ENCODE measurements at places on chromosomes 7 and 10.

- DNase-seq = no peak
Measured at GRCh38 chr10:65365878-65366277, 1560.0 kb upstream of the LRRTM3 start.

DNA sequence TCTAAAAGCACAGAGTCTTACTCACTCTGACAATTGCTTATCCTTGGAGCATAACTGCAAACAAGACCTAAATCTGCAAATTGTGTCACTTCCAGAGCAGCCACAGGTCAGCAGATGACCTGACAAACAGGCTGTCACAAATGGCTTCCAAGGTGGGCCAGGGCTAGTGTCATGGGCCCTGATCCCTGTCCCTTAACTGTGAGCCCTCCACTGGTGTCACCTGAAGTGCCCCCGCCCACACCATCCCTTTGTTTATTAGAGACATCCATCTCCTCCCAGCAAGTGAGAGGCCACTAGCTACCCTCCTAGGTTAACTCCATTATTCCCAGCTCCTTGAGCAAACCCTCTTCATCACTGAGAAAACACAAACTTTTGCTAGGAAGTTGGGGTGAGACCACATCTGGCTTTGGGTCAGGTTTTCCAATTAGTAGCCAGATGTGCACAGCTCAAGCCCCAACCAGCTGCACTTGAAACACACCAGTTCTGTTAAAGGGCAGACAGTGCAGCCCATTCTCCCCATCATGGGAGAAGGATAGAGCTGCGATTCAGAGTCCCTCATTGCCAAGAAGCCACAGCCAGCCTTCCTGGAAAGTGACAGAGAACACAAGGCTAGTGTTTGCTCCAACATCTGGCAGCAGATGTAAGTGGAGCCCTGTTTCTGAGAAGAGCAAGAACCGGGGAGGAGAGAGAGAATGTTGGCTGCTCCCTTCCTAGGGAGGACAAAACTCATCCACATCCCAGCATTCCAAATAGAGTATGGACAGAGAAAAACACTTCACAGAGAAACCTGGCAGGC lies 75.7 kb upstream of the NANOS1 start:
- DNase-seq = no peak

- DNase-seq = no peak
Measured at GRCh38 chr7:121605317-121605680, 209.2 kb upstream of the FAM3C start.

- no peak for DNase-seq
Measured at GRCh38 chr7:105825371-105825770, 51.0 kb downstream of the ATXN7L1 start.

- no peak for DNase-seq
Measured at GRCh38 chr10:124616836-124617130, 127.4 kb downstream of the FAM53B start.

GRCh38 chr7:18293759-18294158 lies 201.8 kb upstream of the HDAC9 start:
- DNase-seq = no peak

GRCh38 chr7:112654322-112655216 lies 135.6 kb downstream of the TMEM168 start:
- DNase-seq = no peak

- DNase-seq = no peak
Measured at GRCh38 chr10:67819768-67820204, 18.2 kb downstream of the DNAJC12 start.

DNA sequence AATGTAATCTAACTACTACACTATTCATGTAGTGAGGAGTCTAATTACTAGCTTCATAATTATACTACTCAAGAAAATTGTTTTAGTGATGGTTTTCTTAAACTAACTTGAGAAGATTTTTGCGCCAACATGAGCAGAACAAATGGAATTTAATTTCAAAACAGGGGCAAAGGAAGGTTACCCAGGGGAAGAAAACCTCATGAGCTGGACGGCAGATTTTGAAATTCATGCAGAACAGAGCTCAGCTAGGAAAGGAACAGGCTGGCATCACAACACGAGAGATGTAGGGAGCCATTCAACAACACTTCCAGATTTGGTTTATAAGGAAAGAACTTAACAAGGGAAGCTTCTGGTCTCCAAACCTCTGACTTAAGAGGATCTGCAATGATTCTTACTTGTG lies 235.3 kb upstream of the PRKCQ start:
- no peak for DNase-seq

GRCh38 chr10:50593523-50594376 lies 30.0 kb downstream of the SGMS1 start:
- DNase-seq = peak; percentile 32

GRCh38 chr10:95196046-95196445 lies 2.0 kb downstream of the ACSM6 start:
- no peak for DNase-seq

GRCh38 chr7:34357068-34357467 lies 300.9 kb upstream of the NPSR1 start:
- DNase-seq = no peak

DNA sequence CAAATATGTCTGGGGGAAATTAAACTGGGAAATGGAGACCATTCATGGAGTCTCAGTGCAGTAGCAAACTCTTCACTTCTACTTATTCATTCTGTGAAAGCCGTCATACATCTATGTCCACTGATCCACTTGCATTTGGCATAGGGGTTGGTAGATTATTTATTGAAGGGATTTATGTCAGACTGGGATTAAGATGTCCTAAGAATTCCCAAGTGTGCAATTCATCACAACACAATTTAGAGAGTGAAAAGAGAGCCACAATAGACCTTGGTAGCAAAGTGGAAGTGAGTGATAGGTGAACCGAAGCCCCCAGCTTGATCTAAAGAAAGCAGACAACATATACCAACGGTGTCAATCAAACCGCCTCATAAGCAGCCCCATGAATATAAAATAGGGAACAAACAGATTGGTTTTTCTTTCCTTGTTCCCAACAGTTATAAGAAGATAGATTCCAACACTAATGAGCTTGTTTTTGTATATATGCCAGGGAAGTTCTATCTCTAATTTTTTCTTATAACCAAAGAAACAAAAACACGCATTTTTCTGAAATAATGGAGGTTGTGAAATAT lies 234.3 kb downstream of the CACNA2D1 start:
- no peak for DNase-seq

DNA sequence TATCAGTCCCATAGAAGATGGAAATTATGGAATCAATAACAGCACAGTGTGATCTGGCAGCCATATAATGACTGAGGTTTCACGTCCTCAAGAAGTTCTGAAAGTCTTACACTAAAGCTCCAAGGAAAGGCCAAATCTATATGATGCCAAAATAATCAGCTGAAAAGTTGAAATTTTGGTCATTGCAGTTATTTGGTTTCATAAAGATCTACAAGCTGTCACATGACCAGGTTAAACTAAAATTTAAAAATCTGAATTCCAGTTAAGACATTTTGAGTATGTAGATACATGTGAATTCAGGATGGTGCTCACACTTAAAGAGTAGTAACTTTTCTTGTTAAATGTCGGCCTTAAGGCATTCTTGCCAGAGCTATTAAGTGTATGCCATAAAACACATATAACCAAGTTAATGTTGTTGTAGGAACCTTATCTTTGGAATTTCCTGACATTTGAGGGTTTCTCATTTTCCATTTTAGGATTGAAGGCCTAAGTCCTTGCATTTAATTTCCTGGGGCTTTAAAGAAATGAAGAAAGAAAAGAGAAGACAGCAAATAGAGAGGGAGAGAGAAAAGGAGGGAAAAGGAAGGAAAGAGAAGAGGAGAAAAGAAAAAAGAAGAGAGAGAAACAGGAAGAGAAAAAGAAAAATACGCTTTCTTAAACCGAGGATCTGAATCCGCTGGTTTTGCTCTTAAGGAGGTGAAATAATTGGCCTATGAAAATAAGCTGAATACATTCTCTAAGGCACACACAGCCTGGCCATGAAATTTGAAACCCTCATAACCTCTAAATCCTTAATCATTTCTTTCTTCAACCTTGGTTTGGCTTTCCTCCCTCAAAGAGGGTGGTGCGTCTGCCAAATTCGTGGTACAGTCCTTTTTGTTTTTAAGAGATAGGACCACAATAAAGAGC lies 43.8 kb downstream of the DENND2A start:
- no peak for DNase-seq

DNA sequence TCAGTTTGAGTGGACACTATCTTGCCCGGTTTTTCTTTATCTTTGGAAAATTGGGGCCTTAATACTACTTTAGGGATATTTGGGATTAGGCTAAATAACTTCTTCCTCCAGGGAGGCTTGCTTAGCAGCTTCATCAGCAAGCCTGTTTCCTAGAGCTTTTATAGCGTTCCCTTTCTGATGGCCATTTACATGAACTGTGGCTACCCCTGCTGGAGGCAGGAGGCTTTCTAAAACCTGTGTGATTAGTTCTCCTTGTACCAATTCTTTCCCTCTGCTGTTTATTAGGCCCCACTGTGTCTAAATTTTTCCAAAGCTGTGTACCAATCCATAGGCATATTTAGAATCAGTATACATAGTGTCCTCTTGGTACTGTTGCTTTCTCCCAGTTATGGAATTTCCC lies 61.7 kb upstream of the CNTNAP2 start:
- no peak for DNase-seq

DNA sequence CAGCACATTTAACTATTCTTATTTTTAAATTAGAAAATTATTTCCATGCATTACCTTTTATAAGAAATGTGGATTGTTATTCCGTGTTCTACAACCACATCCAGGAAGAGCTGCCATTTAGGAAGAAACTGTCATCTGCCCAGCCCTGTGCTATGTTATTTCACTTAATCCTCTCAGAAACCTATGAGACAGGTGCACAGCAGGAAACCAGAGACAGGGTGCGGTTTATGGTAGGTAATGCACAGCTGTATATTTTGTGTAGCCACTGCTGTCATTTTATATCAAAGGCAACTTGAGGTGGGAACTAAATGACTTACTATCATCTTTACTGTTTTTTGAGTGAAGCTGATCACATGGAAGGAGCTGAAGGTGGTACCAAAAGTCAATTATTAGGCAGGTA lies 232.3 kb downstream of the MAGI2 start:
- no peak for DNase-seq

- DNase-seq = no peak
Measured at GRCh38 chr10:99779335-99779734, 3.1 kb upstream of the ABCC2 start.

- no peak for DNase-seq
Measured at GRCh38 chr10:52651293-52651692, 121.3 kb downstream of the MBL2 start.

GRCh38 chr7:44149571-44150465 lies 8.7 kb upstream of the MYL7 start:
- no peak for DNase-seq

GRCh38 chr7:39446546-39446945 lies 119.7 kb upstream of the YAE1 start:
- no peak for DNase-seq

GRCh38 chr7:40329601-40330153 lies 194.9 kb downstream of the SUGCT start:
- DNase-seq = peak; percentile 25

DNA sequence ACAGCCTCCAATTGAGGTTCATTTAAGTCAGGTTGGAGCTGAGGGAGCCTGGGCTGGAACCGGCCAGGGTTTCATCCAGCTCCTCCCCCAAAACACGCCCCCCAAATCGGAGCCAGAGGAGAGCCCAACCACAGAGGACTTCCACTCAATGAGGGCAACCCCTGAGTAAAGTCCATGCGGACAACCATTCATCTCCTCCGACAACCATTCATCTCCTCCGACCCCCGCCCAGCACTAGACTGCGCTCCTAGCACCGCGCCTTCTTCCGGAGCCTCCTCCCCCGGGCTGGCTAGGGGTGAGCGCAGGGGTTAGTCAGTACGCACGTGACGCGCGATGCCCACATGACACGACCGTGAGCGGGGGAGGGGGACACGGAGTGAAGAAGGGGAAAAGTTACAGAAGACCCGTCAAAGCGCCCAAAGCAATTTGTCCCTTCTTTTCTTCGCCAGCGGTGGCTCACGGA lies 1.4 kb downstream of the MAGI2 start:
- DNase-seq = peak; percentile 57

GRCh38 chr7:48183370-48183743 lies 12.1 kb downstream of the ABCA13 start:
- DNase-seq = no peak

DNA sequence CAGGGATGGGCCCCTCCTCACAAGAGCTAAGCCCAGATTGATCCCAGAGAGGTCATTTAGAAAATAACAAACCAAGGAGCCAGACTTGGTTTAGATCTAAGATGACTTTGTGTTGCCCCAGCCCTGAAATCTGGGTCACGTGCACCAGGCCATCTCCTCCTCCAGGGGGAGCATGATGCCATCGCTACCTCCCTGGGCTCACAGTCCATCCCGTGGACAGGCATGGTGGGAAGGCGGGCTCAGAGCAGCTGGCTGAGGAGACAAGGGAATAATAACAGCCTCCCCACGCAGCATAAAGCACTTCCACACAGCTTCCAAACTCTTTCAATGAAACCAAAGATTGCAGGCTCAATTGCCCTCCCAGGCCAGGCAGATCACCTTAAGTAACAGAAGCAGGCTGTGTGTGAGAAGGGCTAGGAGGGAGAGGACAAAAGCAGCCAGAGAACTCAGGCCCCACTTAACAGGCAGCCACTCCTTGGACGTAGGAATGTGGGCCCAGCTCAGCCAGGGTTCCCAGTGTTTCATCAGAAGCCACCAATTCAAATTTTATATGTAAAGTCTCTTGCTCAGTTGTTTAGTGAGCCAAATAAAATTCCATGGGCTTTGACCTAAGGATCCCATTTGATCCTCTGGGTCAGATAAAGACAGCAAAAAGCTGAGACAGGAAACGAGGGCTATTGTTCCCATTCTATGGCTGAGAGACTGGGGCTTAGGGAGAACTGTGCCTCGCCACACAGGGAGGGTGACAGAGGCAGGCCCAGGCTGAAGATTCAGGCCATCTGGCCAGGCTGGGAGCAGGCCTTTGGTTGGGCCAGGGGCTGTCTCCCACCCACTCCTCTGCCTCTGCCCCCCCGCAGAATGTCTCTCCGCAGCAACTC lies 100.2 kb downstream of the COL13A1 start:
- peak; percentile 50 for DNase-seq

- no peak for DNase-seq
Measured at GRCh38 chr7:128221929-128222403, 19.1 kb upstream of the LEP start.

DNA sequence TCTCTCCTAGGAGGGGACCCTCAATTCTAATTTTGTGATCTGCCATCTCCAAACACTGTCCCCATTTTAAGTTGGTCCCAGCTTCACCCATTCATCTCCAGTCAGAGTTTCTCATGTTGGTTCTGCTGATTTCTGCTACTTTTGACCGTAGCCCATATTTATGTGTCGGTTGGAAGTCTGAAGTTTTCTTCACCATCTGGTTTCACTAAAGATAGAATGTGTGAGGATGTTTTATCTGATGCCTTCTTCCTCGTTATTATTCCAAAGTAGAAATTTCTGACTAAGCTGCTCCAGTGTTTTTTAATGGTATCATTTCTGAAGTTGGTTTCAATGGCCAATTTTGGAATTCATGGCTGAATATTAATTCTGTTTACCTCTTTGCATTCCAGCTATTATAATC lies 21.3 kb upstream of the IFIT2 start:
- no peak for DNase-seq
